ENCODE measurements at places on chromosomes 11 and 22. TPM values are rescaled to one million over a fixed set of nuclear protein-coding genes. Genes with fewer than 3 reads are reported as not detected.

CSF2RB gene
- total RNA-seq, result 11.7 TPM

OMP gene
- total RNA-seq, result not detected

EHF gene
- total RNA-seq, result not detected

B4GALNT4 gene
- 5.1 TPM for total RNA-seq

DNA sequence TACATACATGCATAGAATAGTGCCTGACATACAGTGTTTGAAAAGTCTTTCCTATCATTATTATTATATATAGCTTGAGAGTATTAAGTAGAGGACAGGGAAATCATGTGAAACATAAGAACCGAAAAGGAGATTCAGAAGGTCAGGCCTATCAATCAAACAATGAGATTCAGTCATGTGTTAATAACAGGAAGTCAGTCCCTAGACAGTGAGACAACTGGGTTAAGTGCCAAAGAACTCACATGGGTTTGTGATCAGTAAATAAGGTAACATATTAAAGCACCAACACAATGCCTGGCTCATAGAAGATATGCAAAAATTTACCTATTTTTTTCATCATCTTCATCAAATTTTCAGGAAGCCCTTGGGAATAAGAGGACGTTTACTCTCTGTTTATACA is 174.3 kb upstream of the FAT3 start:
- DNase-seq, result no peak
- H3K27me3 ChIP-seq, result no peaks in the 10 kb centered on the region
- H3K27ac ChIP-seq, result no peak overlapping the region
- H3K36me3 ChIP-seq, result no peaks in the 10 kb centered on the region
- no peak overlapping the region for H3K4me3 ChIP-seq

GRCh38 chr11:93295921-93296575 is 34.5 kb upstream of the DEUP1 start:
- DNase-seq, result no peak
- peaks cover 9% of the 10 kb centered on the region for H3K27me3 ChIP-seq
- no peak overlapping the region for H3K27ac ChIP-seq
- no peaks in the 10 kb centered on the region for H3K4me1 ChIP-seq
- H3K4me3 ChIP-seq, result no peak overlapping the region

GRCh38 chr11:123371506-123372297 is 58.4 kb upstream of the GRAMD1B start:
- no peak for DNase-seq
- no peaks in the 10 kb centered on the region for H3K27me3 ChIP-seq
- H3K4me3 ChIP-seq, result no peak overlapping the region
- H3K4me1 ChIP-seq, result peaks cover 60% of the 10 kb centered on the region
- H3K27ac ChIP-seq, result no peak overlapping the region

GRCh38 chr11:39712581-39712980 is 1746.9 kb downstream of the LRRC4C start:
- H3K36me3 ChIP-seq, result no peaks in the 10 kb centered on the region
- no peaks in the 10 kb centered on the region for H3K27me3 ChIP-seq
- no peak overlapping the region for H3K4me3 ChIP-seq
- H3K4me1 ChIP-seq, result no peaks in the 10 kb centered on the region
- H3K27ac ChIP-seq, result no peak overlapping the region
- no peak for DNase-seq

DNA sequence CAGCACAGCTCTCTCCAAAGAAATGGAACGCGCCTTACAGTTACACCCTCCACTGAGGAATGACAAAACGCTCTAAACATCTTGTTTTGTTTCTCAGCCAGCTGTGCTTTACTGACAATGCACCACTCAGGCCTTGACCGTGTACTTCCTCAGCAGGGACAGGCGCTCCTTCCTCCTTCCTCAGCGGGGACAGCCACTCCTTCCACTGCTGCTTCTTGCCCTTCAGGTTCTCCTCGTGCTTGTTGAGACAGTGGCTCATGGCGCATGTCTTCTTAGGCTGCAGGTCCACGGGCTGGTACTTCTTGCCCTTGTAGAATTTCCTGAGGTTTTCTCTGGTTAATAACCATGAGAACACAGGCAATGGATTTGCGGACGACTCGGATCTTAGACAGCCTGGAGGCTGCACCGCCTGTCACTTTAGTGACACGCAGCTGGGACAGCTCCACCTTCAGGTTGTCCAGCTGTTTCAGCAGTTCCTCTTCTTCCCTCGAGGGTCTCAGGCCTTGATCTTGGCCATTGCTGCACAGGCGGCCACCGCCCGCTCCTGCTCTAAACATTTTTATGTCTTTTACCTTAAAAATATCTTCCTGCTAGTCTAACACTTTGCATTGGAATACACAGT is 613.8 kb downstream of the BRD1 start:
- no peaks in the 10 kb centered on the region for H3K4me1 ChIP-seq
- H3K4me3 ChIP-seq, result no peak overlapping the region
- H3K36me3 ChIP-seq, result no peaks in the 10 kb centered on the region
- no peak for DNase-seq
- peaks cover 3% of the 10 kb centered on the region for H3K27me3 ChIP-seq

- DNase-seq, result no peak
- H3K4me3 ChIP-seq, result no peak overlapping the region
- H3K36me3 ChIP-seq, result no peaks in the 10 kb centered on the region
Measured at GRCh38 chr11:131350872-131351271, 19.5 kb upstream of the NTM start.

DNA sequence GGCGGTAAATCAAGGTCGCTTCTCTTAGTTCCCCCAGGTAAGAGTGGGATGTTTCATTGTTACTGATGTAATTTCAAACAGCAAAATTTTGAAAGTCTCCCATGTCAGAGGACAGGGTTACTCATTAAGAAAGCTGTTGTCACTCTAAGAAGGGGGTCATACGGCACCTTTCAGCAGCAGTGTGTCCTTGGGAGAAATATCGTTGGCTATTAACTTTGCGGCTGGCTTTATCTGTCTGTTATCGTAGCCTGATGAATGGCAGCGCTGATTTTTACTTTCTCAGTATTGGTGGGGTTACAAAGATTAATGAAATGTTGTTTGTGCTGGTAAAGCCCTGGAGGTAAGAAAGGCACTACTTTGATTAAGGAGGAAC is 27.5 kb upstream of the FBXO3 start:
- no peak for DNase-seq

DNA sequence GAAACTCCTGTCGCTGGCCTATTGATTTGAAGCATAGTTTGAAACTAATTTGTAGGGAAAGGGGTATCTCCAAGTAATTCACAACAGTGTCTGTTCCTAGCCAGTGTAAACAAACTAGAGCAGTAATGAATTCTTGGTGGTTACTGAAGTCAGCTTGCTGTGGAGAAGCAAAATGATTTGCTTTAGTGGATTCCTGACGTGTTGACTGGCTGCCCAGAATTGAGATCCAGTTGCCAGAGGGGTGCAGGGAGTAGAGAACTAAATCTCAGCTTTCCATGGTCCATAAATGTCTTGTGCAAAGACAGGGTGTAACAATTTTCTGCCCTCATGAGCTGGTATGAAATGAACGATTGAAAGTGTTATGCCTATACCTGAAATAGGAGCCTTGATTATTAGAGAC is 382.5 kb upstream of the KIRREL3 start:
- no peak overlapping the region for H3K4me3 ChIP-seq
- no peaks in the 10 kb centered on the region for H3K27me3 ChIP-seq
- no peak overlapping the region for H3K27ac ChIP-seq
- no peak for DNase-seq
- H3K4me1 ChIP-seq, result no peaks in the 10 kb centered on the region
- H3K36me3 ChIP-seq, result no peaks in the 10 kb centered on the region

- no peaks in the 10 kb centered on the region for H3K4me1 ChIP-seq
- H3K27ac ChIP-seq, result no peak overlapping the region
- no peaks in the 10 kb centered on the region for H3K36me3 ChIP-seq
- peaks cover 44% of the 10 kb centered on the region for H3K27me3 ChIP-seq
- H3K4me3 ChIP-seq, result no peak overlapping the region
- no peak for DNase-seq
Measured at GRCh38 chr11:15127341-15127740, 12.6 kb downstream of the INSC start.

Measured in activated T-helper 1 cell treated with anti-CD3 and anti-CD28 coated beads, Interleukin-12 subunit alpha, Interleukin-12 subunit beta, Interleukin-2, Interleukin-4 antibody, amounts not matched to agents 30 ng/mL and 10 ng/mL and 1 ng/mL, durations not matched to agents 14 hours and 24 hours and 36 hours (primary cell).